ENCODE measurements at places on chromosomes 1 and 21.

- no peak for DNase-seq
Measured at GRCh38 chr1:82867781-82868180, 1067.0 kb downstream of the ADGRL2 start.

- no peak for DNase-seq
Measured at GRCh38 chr1:244011786-244012185, 39.3 kb upstream of the ZBTB18 start.

GRCh38 chr1:245843101-245843500 lies 664.0 kb downstream of the SMYD3 start:
- no peak for DNase-seq

GRCh38 chr21:42290505-42290904 lies 24.7 kb downstream of the TFF3 start:
- no peak for DNase-seq

GRCh38 chr1:235244974-235245592 lies 82.9 kb downstream of the ARID4B start:
- DNase-seq, result no peak

- no peak for DNase-seq
Measured at GRCh38 chr1:2989976-2990375, 31.3 kb upstream of the ACTRT2 start.

- no peak for DNase-seq
Measured at GRCh38 chr21:16517383-16517782, 787.6 kb downstream of the USP25 start.

DNA sequence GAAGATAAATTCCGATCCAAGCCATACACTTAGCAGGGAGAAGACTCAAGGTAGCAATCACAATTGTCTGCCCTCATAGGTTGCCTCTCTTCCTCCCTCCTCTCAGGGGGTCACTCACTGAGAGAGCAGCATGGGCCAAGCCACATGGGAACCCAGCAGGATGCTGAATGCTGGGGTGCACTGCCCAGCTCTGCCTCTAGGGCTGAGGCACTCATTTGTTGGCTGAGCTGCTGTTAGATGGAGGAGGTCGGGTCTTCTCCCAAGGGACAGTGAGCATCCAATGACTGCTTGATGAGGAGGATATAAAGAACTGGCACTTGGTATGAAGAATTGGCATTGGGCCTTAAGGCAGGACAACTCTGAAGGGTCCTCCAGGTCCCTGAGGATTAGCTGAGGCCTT lies 418.8 kb downstream of the SIPA1L2 start:
- no peak for DNase-seq

- no peak for DNase-seq
Measured at GRCh38 chr1:191498318-191498717, 659.9 kb upstream of the RGS18 start.

- no peak for DNase-seq
Measured at GRCh38 chr1:151639466-151639865, 27.6 kb downstream of the SNX27 start.

- no peak for DNase-seq
Measured at GRCh38 chr1:21266119-21266774, 24.0 kb downstream of the ECE1 start.

DNA sequence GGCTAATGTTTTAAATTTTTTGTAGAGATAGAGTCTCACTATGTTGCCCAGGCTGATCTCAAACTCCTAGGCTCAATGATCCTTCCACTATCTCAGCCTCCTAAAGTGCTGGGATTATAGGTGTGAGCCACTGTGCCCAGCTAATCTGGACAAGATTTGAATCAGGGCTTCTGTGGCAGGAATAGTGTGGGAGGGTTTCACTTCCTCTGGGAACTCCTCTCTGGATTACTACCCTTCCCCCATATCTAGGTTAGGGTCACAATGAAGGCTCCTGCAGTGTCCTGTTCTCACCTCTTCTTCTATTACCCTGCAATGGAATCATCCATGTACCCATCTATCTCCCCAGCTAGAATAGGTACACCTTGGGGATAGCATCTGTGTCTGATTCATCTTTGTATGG lies 133.6 kb upstream of the RAB4A start:
- no peak for DNase-seq

DNA sequence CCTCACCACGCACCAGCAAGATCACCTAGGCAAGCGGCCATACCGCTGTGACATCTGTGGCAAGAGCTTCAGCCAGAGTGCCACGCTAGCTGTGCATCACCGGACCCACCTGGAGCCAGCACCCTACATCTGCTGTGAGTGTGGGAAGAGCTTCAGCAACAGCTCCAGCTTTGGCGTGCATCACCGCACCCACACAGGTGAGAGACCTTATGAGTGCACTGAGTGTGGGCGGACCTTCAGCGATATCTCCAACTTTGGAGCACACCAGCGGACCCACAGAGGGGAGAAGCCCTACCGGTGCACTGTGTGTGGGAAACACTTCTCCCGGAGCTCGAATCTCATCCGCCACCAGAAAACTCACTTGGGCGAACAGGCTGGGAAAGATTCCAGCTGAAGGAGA lies 5.0 kb downstream of the ZNF691 start:
- DNase-seq, result no peak

- no peak for DNase-seq
Measured at GRCh38 chr1:68119445-68119844, 69.0 kb upstream of the DIRAS3 start.

DNA sequence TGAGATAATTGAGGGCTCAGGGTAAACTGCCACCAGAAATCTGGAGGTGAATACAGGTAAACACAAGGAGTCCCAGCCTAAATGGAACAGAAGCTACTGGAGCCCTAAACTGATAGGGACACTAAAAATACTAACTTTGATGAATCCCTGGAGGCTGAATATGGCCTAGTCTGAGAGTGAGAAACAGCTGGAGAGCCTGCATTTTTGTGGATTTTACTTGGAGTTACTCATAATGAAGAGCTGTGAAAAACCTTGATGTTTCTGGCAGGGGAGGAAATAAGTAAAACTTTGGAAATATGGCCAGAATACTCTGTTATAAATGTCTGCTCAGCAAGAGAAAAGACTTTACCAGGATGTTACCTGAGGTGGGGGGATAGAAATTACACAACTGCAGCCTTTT lies 164.4 kb downstream of the LIPI start:
- DNase-seq, result no peak

DNA sequence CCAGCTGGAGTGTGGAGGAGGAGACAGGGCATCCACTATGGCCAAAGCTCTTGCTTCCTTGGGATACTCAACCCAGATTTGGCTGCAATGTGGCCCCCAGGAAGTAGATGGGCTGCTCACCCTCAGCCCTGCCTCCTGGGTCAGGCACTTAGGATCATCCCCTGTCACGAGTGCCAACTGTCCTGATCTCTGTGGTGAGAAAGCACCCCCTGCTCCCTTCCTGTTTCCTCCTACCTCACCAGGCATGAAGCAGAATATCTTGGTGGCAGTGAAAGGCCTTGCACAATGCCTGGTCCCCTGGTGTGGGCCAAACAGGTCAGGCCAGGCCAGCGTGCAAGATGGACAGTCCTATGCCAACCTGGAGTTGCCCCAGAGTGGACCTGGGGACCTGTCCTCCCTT lies 211.7 kb downstream of the GRIK3 start:
- DNase-seq, result no peak

Data from CD4-positive, alpha-beta T cell treated with Interleukin-15 for 1 hour (primary cell).